ENCODE measurements at places on chromosomes 16 and 17.
A peak's percentile ranks its signal among the peaks of the same experiment; 100 is the strongest.

DNA sequence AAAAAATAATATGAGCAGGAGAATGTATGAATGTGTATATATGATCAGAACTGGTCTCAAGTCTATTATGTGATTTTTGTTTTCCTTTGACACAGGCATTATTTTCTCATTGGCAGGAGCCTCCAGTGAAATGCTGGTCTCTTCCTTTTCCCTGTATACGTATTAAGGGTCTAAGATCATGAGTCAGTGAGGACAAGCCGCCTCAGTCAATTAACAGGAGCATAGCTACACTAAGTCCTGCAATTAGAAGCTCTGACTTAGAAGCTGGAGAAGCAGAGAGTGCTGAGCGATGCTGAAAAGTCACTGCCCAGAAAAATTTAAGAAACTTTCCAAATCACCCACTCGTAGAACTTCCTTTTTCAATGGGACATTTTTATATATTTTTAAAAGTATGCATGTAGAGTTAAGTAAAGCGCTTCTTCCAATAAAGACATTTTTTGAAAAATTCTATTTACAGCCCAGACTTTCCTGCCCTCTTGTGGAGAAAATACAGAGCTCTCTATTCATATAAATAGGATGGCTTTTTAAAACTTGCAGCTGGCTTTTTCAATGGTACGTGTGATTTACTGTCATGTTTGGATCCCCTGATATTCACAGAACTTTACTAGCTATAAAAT is 70.2 kb upstream of the PSMD7 start:
- DNase-seq = peak; percentile 31

GRCh38 chr16:5016967-5017677 is 16.6 kb downstream of the NAGPA start:
- DNase-seq = no peak

- DNase-seq = peak; percentile 8
Observed at GRCh38 chr16:7013990-7014389, 318.7 kb upstream of the RBFOX1 start.

GRCh38 chr16:81143921-81144471 is 47.8 kb upstream of the GCSH start:
- DNase-seq = no peak

DNA sequence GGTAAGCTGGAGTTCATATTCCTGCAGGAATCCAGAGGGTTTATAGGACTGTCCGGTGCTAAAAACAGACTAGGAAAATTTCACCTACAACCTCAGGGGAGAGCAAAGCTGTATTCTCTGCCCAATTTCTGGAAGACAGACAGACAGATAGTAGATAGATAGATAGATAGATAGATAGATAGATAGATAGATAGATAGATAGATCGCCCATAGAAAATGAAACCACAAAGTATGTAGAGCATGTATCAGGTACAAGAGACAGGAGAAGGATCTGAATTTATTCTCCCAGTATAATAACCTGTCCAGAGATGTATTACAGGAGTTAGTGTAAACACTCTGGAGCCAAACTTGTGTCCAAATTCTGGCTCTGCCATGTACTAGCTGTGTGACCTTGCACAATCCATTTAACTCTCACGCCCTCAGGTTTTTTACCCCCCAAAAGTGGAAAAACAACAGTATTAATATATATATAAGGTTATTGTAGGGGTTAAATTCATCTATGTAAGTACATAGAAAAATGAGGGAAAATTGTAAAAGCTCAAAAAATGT is 2.1 kb upstream of the ABCA6 start:
- DNase-seq = no peak

- DNase-seq = no peak
Observed at GRCh38 chr17:27157297-27157696, 136.6 kb upstream of the WSB1 start.

GRCh38 chr17:2222901-2223616 is 80.5 kb downstream of the SMG6 start:
- peak; percentile 93 for DNase-seq

DNA sequence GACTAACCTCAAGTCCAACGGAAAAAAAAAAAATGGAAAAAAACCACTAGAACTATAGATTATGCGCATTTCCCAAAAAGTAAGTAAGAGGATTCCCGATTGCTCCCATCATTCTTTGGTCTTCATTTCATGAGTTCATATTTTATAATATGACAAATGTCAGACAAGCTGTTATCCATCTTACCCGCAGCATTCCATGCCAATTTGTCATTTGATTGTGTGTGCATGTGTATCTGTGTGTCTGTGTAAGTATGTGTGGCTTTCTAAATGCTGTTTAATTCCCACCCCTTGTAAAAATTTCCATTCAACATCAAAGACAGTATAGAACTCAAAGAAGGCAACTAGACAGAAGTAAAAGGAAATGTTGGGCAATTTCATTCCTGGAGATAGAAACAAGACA is 434.1 kb downstream of the CDH11 start:
- no peak for DNase-seq

- DNase-seq = no peak
Observed at GRCh38 chr16:31531096-31531495, 3.4 kb downstream of the AHSP start.

DNA sequence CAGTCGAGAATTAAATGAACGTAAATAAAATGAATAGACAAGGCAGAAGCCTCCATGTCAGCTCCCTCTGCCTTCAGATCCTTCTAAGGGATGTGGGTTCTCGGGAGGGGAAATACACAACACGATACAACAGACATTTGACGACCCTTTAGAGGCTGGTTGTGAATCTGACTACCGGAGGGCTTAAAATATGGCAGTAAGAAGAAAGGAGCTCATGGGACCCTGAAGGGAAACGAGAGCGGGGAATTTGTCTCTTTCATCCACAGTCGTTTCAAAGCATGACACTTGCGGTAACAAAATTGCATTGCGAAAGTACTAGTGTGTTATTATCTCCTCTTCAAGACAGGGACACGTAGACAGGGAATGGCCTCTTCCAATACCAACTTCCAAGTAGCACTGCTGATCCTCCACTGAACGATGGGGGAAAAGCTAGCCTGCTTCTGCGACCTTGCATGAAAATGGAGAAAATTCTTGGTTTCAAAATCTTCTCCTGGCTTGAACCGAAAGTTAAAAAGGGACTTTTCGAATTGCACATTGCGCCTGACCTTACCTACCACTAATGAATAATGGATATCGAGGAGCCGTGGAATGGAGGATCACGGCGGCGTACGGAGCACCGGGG is 1.2 kb upstream of the TNRC6C start:
- DNase-seq = no peak

- no peak for DNase-seq
Observed at GRCh38 chr17:79928502-79929256, 89.4 kb upstream of the CBX4 start.

GRCh38 chr17:75242461-75243042 is 18.9 kb downstream of the GGA3 start:
- DNase-seq = no peak

GRCh38 chr17:37710344-37710886 is 34.4 kb downstream of the HNF1B start:
- peak; percentile 28 for DNase-seq

DNA sequence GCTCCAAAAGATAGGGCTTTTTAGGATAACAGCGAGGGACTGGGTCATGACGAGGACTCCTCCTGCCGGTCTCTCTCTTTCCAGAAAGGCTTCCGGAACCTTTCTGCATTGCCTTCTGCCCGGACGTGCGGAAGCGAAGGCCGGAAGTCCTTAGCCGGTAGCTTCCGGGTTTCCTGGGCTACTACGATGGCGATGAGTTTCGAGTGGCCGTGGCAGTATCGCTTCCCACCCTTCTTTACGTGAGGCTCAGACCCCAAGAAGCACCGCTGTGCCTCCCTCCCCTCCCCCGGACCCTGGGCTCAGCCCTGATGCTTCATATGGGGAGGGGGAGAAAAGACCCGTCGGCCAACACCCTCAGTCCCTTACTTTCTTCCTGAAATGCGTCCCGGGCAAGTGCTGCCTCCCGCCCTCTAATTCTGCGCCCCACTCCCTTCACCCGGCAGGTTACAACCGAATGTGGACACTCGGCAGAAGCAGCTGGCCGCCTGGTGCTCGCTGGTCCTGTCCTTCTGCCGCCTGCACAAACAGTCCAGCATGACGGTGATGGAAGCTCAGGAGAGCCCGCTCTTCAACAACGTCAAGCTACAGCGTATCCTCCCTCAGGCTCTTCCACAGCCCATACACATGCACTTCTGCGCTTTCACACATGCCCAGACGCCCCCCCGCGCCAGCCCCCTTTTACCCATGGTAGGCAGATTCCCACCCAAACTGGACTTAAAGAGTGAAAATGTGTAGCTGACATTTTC is at the start of gene VPS25:
TSS of gene VPS25 (plus strand) at position 160 of the 746 bp plus-strand sequence. CDS start at position 187, 27 bp downstream.
- DNase-seq = peak; percentile 87

- DNase-seq = no peak
Observed at GRCh38 chr16:20372701-20373100, 20.2 kb upstream of the UMOD start.

- no peak for DNase-seq
Observed at GRCh38 chr17:61131585-61131984, 268.1 kb upstream of the TBX2 start.

DNA sequence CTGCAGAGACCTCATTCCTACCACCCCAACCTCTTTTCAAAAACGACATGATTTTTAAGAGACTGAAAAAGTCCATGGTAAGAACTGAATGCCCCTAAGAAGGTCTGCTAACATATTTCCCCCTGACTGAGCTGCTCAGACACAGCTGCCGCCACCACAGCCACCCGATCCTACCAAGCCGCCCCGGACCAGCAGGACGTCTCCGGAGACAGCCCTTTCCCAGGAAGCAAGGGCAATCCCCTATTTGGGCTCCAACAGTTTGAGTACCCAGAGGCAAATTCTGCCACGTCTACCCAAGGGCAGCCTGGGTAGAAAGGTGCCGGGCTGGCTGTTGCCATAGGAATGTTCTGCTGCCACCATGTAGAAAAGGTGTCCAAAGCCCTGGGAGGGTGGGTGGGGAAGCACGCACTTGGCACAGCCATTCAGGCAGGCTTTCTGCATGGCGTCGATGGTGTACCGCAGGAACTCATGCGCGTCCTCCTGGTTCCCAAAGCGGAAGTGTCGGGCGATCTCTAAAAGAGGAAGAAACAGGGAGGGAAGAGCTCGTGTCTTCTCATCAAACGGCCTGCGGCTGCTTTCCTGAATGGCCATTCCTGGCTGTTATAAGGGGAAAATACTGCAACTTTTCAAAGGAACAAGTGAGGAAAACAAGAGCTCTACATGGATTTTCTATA is 13.6 kb downstream of the USP36 start:
- DNase-seq = no peak

GRCh38 chr16:81902025-81902424 is 109.2 kb downstream of the SDR42E1 start:
- no peak for DNase-seq

- DNase-seq = peak; percentile 72
Observed at GRCh38 chr17:19904412-19904811, 36.7 kb upstream of the ULK2 start.

DNA sequence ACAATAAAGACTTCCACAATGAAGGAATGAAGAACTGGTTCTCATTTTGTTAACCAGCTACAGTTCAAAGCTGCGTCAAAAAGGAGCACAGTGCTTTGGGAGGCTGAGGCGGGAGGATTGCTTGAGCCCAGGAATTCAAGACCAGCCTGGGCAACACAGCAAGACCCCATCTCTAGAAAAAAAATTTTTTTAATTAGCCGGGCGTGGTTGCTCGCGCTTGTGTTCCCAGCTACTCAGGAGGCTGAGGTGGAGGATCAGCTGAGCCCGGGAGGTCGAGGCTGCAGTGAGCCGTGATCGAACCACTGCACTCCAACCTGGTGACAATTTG is 764 bp upstream of the SLC6A4 start:
- no peak for DNase-seq

- no peak for DNase-seq
Observed at GRCh38 chr16:19835196-19835595, 49.5 kb downstream of the GPRC5B start.

GRCh38 chr16:70740914-70741782 is 55.3 kb upstream of the MTSS2 start:
- peak; percentile 76 for DNase-seq

- peak; percentile 7 for DNase-seq
Observed at GRCh38 chr16:8581831-8582580, 8.3 kb downstream of the TMEM114 start.
